Right renal cortex interstitium (tissue), 3 donors: ENCODE measurements at places on chromosomes 2 and 18. TPM values are rescaled to one million over a fixed set of nuclear protein-coding genes. Genes with fewer than 3 reads are reported as not detected.

Gene CABLES1
- 25.8 TPM for polyA plus RNA-seq

Gene CPO
- polyA plus RNA-seq: 1.2 TPM

GRCh38 chr2:145569108-145569507, 1049.2 kb upstream of the ZEB2 start:
- DNase-seq: no peak

Gene ELOA2
- polyA plus RNA-seq: not detected

DNA sequence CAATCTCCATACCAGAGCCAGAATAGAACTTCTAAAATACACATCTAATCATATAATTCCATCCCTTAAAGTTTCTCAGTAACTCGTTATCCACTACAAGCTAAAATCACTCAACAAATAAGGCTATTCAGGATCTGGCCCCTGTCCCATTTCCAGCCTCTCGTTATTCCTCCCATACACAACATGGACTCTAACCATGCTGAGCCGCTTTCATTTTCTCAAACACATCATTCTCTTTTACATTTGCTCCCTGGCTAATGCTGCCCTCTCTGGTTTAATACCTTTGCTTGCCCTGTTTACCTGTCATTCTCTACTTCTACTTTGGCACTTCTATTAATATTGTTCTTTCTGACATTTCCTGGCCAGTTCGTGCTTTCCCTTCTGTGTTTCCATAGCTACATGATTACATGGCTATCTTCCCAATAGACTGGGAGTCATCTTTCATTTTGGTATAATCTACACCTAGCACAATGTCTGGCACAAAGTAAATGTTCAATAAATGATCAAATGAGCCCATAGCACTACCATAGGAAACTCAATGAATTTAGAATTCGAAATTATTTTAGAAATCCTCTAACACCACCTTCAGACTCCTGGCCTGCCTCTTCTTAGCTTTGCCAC, 163.6 kb upstream of the VRK2 start:
- no peak for DNase-seq

GRCh38 chr18:30132959-30133358, 909.6 kb downstream of the DSC3 start:
- no peak for DNase-seq

DNA sequence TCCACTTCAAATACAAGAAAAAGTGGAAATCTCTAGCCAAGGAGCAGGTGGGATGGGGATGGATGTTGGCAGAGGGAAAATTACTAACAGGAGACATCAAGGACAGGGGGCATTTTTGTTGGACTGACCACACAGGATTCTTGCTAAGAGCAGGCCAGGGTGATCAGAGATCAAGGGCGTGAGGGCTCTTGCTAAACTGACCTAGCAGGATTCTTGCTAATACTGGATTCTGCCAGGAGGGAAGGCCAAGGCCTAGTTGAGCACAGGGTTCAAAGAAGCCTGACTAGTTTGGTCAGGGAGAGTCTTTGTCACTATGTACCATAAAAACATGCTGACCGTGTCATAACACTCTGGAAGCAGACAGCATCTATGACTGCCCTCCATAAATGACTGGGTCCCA, 442.7 kb downstream of the PID1 start:
- no peak for DNase-seq

GRCh38 chr2:181317511-181317910, 139.7 kb upstream of the ITGA4 start:
- DNase-seq: no peak

Gene NOP58
- polyA plus RNA-seq: 127 TPM

DNA sequence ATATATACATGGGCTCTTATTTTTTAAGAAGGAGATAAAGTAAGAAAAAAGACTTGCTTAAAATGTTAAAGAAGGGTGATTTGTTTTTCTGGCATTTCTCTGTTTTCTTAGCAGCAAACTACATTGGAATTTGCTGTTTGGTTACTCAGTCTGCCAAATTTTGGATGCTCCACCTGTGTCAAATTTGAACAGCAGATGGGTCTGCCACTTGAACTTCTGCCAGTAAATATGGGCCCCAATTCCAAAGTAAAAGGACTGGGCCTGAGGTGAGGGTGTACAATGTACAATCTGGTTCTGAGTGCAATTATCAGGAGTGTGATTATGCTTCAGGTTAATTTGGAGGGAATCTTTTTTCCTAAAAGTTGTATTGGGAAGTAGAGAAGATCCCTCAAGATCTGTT, 794.5 kb downstream of the DSC3 start:
- no peak for DNase-seq

- no peak for DNase-seq
These were observed 1360.2 kb downstream of the LRP1B start for GRCh38 chr2:140770645-140771044.

DNA sequence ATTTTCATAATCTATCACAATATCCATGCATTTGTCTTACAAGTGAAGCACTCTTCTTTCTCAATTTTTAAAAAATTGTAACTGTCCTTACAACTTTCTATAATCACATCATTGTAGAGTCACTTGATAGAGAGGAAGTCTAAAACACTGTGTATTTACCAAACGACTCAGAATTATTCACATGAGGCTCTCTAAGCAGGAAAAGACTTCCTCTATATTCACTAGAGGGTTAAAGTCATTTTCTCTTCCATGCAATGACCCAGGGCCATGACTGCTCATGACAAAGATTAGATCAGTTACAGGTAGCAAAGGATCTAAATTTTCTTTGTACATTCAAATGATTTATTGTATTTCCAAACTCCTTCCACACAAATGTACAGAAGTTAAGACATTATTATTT, 9.0 kb upstream of the SLC1A4 start:
- no peak for DNase-seq

DNA sequence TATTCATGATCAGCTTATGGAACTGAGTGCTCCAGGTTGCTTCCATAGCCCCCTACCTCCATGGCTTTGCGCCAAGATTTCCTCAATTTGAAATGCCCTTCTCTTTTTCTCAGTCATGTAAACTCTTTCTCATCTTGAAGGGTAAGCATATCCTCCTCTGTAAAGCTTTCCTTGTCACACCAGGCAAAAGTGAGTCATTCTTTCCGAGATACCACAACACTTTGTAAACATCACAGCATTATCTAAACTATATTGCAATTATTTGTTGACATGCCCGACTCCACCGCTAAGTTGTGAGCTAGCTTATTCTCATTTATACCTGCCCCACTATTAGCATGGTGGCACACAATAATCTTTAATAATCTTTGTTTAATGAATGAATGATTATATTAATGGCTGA, 419.5 kb upstream of the CHST9 start:
- no peak for DNase-seq

- DNase-seq: no peak
These were observed 159.9 kb downstream of the CTIF start for GRCh38 chr18:48698707-48699106.

DNA sequence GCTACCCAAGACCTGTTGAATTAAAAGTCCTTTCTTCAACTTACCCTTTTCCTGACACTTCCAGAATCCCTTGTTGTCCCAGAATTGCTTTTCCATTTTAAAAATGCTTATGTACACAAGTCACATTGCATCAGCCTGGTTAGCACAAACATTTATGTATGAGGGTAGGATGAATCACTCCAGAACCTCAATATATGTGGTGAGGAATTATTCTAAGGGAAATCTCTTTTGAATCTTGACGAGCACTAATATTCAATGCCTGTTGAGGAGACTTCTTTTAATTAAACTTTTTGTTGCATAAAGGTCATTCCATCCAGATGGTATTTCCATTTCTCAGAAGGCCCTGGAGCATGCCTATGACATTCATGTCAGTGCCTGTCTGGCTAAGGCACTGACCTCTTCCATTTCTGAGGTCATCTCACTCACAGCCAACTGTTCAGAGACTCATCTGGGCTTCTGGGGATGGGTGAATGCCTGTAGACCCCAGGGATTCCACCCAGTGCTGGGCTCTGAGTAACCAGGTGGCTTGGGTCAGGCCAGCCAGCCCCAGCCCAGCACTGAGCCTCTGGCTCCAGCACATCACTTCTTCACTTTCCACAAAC, 28.2 kb downstream of the ACMSD start:
- DNase-seq: no peak

DNA sequence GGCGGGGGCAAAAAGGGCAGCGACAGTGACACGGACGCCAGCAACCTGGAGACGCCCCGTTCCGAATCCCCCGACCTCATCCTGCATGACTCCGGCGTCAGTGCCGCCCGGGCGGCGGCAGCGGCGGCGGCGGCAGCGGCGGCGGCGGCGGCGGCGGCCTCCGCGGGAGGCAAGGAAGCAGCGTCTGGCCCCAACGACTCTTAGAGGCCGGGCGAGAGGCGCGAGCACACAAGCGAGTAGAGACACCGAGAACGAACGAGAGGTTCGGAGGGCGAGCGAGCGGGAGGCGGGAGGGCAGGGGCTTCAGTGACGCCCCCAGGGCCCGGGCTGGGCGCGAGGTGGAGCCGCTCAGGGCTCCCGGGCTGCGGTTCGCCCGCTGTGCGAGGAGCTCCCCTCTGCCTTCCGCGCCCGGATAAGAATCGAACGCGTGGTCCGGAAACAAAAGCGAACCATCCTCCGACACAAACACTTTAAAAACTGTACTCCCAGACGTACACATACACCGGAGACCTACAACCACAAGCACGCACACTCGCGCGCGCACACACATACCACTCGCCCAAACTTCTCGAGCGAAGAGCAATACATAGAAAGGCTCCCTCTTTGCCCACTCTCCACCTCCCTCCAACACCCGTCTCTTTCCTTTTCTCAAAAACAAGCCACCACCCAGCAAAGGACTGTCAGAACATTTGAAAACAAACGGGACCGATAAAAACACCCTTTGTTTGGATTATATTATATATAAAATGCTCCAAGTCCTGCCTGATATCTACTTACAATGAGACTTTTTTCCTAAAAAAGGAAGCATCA, 2.8 kb downstream of the SP9 start:
- no peak for DNase-seq

GRCh38 chr2:188369365-188369764, 77.7 kb downstream of the GULP1 start:
- DNase-seq: no peak

- no peak for DNase-seq
These were observed 250.2 kb downstream of the LPIN1 start for GRCh38 chr2:11996618-11997017.

Gene B4GALT6
- polyA plus RNA-seq: 17.1 TPM

Gene STK36
- 62.0 TPM for polyA plus RNA-seq

DNA sequence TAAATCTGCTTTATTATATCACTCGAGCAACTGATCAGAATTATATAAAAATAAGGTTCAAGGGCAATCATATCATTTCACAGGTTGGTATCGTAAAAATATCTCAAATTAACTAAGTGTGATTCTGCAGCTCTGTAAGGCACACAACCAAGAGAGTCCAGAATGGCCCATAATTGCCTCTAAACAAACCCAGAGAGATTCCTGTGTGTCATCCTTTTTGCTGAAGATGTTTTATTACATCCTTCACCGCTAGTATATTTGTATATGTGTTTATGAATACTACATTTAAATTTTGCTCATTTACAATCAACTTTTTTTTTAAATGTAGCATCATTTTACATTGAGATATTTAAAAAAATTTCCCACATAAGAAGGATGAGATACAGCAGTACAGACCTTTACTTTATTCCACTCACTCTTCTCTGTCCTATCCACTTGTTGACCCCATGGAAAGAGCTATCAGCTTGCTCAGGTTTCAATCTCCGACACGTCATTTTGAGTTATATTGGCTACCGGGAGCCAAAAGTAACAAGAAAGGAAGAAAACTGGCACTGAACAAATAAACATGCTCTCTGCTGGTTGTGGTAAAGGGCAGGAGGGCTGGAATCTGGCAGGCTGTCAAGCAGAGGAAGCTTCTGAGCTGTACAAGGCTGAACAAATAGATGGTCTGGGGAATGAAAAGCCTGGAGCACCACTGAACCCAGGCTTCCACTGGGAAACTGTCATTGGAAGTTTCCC, 23.1 kb downstream of the PLA2R1 start:
- no peak for DNase-seq

- DNase-seq: no peak
These were observed 123.8 kb downstream of the ARL4C start for GRCh38 chr2:234373060-234373459.

Gene GPR45
- not detected for polyA plus RNA-seq

Gene UPP2
- polyA plus RNA-seq: 3.0 TPM

Gene MC2R
- polyA plus RNA-seq: not detected

DNA sequence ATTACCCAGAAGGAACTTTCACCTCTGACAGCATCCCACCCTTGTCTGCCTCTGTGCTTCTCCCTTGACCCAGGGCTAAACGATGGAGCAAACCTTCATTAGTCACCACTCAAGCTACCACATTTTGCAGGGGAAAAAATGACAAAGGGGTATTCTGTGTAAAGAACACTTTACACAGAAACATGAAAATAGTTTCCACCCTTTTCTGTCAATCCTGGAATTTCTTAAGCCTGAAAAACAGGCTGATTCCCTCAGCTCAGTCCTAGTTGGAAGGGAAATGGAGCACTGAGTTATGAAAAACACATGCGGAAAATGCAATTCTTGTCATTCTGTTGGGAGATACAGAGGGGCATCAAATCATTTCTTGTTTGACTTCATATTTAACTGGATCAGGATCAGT, 175.0 kb upstream of the HNRNPA3 start:
- no peak for DNase-seq

Gene IL1R2
- 0.26 TPM for polyA plus RNA-seq

GRCh38 chr2:1743396-1744150, 742 bp downstream of the PXDN start:
- no peak for DNase-seq

Gene ST8SIA5
- polyA plus RNA-seq: 1.2 TPM

Gene PROM2
- polyA plus RNA-seq: 34.5 TPM

Gene CYTIP
- 1.6 TPM for polyA plus RNA-seq

DNA sequence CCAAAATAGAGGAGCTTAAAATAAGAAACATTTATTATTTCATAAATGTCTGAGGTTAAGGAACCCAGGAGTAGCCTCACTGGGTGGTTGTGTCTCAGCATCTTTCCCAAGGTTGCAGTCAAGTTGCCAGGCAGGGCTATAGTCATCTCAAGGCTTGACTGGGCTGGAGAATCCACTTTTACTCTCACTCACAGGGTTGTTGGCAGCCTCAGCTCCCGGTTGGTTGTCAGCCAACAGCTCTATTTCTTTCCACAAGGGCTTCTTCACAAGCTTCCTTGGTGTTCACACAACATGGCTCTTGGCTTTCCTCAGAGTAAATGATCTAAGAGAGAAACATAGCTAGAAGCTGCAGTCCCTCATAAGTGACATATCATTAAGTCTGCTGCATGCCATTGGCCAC, 55.6 kb upstream of the TEX51 start:
- no peak for DNase-seq

DNA sequence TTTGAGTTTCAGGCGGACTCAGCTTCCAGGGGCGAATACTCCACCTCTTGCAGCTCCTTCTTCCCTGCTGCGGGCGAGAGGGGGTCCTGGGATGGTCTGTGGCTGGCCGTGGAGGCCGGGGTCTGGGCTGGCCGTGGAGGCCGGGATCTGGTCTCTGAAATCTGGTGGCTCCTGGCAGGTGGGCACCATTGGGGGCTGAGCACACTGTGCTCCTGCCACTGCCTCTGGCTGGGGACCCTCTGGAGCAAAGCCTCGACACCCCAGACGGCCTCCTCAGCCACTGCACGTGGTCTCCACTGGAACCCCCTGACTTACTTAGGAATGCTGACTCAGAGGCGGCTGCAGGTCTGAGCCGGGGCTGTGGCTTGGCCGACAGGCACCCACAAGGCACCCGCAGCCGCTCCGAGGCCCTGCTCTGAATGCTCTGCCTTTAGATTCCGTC, 100.1 kb upstream of the ALKAL2 start:
- DNase-seq: no peak

- DNase-seq: no peak
These were observed 435.7 kb upstream of the SETBP1 start for GRCh38 chr18:44245019-44245418.
